ENCODE measurements at places on chromosomes 11 and 22.

DNA sequence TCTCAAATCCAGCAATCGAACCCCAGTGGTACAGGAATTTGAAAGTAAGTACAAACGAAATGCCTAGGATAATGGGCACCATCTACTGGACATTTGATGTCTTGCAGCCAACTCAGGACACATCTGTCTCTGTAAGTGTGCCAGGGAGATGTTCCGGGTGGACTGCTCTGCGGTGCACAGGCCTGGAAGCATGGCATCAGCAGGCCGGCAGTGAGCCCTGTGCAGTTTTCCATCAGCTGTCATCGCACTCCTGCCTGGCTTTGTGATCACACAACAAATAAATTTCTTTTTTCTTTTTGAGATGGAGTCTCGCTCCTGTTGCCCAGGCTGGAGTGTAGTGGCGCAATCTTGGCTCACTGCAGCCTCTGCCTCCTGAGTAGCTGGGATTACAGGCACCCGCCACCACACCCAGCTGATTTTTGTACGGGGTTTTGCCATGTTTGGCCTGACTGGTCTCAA is 71.0 kb downstream of the JAM3 start:
- DNase-seq, result peak; percentile 91

- no peak for DNase-seq
These were observed 32.6 kb upstream of the GNAZ start for GRCh38 chr22:23037429-23038333.

GRCh38 chr11:122773781-122774266 is 64.5 kb upstream of the CRTAM start:
- DNase-seq, result no peak

DNA sequence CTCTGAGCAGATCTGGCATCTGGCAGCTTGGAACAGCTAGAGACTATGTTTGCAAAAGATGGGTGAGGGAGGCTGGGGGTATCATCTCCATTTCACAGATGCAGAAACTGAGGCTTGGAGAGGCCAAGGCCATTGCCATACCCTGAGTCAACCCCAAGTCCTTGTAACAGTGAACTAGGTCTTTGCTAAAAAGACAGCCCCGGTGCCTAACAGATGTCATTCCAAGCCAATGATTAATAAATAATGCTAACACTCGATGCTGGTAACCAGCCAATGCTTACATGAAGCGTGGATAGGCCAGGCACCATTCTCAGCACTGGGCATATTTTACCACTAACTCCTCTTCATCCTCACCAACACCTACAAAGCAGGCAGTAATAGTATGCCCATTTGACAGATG is 164.0 kb downstream of the MN1 start:
- no peak for DNase-seq

- no peak for DNase-seq
These were observed 62.8 kb downstream of the INSC start for GRCh38 chr11:15177491-15177890.

Measured in T47D (cell line).